HFFc6 (cell line): ENCODE measurements at places on chromosomes 5 and 9. TPM values are rescaled to one million over a fixed set of nuclear protein-coding genes. Genes with fewer than 3 reads are reported as not detected.

PTGES gene
- total RNA-seq, result 11.3 to 26.0 TPM (median 12.3 TPM) in 3 replicates

CCNG1 gene
- 169 and 173 TPM in 2 replicates for total RNA-seq

KCNN2 gene
- 13.9 to 46.5 TPM (median 14.0 TPM) in 3 replicates for total RNA-seq

DNA sequence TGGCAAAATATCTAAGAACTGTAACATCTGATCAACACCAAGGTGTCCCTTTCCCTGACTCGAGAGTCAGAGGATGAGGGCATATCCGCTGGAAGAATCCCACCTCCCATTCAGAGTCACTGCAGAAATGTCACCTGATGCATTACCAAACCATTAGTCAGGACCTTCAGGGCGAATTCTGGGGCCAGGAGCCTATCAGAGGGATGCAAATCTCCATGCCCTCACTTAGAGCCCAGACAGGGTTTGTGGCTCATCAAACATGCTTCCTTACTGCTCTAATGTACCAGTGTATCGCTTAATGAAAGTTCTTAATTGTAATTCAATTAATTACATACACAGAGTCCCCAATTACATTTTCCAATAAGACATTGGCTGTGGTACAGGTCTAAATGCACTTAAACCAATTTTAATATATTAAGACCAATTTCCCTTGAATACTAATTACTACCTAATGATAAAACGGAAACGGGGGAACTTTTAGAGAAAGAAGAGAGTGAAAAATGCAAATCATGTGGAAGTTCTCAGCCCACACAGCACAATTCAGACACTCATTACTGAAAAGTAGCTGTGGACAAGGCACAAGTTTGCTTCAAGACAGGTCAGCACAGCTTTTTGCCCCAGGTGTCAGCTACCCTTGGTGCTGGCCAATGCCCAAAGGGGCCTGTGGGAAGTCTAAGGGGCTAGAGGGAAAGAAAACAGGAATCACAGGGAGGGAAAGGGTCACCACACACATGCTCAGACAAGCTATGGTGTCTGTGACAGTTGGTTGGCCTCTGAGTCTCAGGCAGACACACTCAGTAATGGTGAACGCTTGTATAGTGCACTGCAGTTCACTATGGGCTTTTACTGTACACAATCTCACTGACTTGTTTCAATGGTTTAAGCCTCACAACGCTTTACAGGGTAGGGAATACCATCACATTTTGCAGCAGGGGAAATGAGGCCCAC lies 211.6 kb downstream of the MAPKAP1 start:
- H3K27ac ChIP-seq, result peak overlapping the region; percentile 75
- H3K27me3 ChIP-seq, result no peaks in the 10 kb centered on the region; the same call in 1 of the 2 replicates
- H3K4me3 ChIP-seq, result no peak overlapping the region
- peak; percentile 10 for DNase-seq

- H3K27me3 ChIP-seq, result no peaks in the 10 kb centered on the region
- H3K27ac ChIP-seq, result no peak overlapping the region
- no peak overlapping the region for H3K4me3 ChIP-seq
- no peaks in the 10 kb centered on the region for H3K4me1 ChIP-seq
Measured at GRCh38 chr9:115073456-115073855, 44.5 kb downstream of the TNC start.

- peak; percentile 34 for DNase-seq
- no peak overlapping the region for H3K4me3 ChIP-seq
- no peak overlapping the region for H3K27ac ChIP-seq
- H3K27me3 ChIP-seq, result peaks cover 3% of the 10 kb centered on the region; the same call in 1 of the 2 replicates
Measured at GRCh38 chr5:81826128-81826527, 75.2 kb upstream of the SSBP2 start.

GRCh38 chr9:89986190-89986589 lies 381.4 kb downstream of the GADD45G start:
- H3K27ac ChIP-seq, result no peak overlapping the region
- H3K4me1 ChIP-seq, result no peaks in the 10 kb centered on the region
- H3K4me3 ChIP-seq, result no peak overlapping the region
